ENCODE measurements at places on chromosomes 12 and 14.

DNA sequence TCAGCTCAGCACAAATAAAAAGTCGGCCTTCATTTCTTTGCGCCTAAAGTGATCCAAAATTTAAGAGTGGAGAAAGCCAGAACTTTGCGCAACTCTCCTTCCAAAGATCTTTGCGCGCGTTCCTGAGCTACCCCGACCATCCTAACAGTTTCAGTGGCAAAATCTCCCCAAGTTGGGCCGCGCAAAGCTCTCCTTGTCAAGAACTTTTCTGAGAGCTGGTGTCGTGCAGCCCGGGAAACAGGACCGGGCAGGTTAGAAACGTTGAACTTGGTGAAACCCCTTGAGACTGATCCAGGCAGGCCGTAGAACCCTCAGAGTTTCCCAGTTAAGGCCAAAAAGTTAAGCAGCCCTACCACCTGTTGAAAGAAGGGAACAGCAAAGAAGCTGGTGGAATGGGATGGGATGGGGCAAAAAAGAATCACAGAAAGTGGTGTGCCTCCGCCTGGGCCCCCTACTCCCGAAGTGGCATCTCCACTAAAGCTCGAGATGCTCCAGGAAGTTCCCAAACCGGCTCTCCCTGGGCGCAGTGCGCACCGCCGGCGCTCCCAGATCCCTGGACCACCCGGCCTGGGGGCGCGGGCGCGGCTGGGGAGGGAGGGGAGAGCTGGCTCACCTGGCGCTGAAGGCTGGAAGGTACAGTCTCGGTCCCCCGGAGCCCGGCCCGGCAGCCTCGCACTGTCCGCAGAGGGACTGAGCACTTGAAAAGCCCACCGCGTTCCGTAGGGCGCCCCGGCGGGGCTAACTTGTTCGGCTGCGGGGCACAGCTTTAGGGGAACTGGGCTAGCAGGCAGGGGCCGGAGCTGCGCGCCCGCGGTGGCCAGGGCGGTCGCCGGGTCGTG, 768 bp downstream of the DBX2 start:
- DNase-seq: no peak

DNA sequence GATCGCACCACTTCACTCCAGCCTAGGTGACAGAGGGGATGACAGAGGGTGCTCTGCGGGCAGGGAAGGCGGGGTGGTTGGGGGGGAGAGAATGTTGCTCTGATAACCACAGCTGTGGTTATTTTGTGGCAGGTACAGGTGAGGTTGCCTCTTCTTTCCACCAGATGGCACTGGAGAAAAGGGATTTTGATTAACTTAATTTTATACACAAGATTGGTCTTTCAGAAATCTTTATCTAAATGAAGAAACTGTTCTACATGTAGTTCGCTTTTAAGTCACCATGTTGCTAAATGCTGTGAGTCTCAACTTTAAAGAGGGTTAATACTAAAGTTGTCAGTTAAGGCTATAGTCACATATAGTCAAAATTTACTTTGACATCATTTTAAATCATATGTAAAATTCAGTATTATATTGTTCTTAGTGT, 25.7 kb downstream of the FGF23 start:
- DNase-seq: no peak

DNA sequence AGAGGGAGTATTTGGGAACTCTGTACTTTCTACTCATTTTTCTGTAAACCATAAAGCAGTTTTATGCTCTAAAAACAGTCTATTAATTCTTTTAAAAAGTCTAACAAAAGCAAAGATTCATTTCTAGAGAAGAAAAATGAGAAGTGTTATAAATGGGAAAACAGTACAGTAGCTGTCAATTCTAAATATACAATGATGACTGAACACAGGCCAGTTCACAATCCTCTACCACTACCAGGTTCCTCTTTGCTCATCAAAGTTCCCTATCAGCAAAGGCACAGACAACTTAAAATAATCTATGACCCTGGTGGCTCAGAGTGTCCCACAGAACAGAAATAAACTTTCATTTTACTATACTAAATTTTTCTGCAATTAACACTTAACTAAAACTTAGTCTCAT, 12.5 kb downstream of the NAA25 start:
- DNase-seq: no peak

GRCh38 chr14:50762001-50762930, 68.7 kb downstream of the NIN start:
- no peak for DNase-seq

DNA sequence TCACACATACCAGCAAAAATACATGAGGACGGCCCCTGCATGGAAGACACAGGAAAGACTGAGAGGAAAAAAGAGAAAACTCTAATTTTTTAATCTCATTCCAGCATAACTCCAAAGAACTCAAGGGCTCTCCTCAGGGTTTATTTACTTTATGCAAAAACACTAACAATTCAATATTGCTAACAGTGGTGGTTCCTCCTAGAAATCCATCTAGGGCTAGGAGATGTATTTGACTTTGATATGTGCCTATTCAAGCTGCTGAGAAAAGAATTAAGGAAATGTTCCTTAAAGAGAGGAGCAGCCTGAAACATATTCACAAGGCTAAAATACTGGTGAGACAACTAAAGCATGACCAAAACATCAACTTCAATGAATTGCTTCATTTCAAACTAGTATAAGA, 57.0 kb downstream of the SLC25A21 start:
- no peak for DNase-seq

GRCh38 chr12:116662612-116663144, 75.2 kb downstream of the SPRING1 start:
- no peak for DNase-seq

DNA sequence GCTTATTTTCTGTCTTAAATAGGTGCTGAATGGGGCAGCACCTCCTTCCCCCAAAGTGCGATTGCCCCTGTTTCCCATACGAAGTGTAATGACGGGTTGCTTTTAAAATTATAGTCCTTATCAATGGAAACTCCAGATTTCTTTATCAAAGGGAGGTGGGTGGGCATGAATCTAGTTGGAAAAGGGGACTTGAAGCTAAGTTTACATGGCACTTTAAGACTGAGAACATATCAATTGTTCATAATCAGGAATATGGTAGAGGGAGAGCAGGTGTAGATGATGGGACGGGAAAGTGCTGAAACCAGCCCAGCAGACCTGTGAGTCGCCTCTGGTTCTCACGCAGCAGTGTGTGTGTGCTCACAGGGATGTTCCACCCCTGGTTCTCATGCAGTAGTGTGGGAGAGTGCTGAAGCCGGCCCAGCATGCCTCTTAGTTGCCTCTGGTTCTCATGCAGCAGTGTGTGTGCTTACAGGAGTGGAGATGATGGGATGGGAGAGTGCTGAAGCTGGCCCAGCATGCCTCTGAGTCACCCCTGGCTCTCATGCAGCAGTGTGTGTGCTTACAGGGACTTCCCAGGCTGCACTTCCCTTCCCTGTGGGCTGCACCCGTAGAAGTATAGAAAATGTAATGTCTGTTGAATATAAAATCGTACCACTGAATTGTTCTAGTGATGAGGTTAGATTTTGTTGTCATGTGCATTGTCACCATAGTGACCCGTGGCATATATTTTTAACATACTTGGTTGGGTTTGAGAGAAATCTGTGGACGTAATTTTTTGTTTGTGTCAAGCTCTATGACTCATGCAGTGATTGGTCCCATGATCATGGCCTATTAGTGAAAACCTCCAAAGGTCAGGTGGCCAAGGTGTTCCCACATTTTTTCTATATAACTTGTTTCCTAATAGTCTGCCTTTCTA, 51.6 kb downstream of the GPATCH2L start:
- DNase-seq: no peak

DNA sequence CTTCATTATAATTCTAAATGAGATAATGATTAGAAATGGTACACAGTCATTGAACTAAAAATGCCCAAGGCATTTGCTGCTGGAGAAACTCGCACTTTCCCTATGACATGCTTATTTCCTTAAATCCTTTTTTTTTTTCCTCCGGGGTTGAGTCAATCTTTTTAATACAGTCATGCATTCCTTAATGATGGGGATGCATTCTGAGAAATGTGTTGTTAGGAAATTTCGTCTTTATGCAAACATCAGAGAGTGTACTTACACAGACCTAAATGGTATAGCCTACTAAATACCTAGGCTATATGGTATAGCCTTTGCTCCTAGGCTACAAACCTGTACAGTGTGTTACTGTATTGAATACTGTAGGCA, 29.8 kb upstream of the DACT1 start:
- no peak for DNase-seq

GRCh38 chr12:121061831-121062230, 22.8 kb upstream of the OASL start:
- DNase-seq: no peak

- DNase-seq: no peak
These were observed 57.1 kb downstream of the VWF start for GRCh38 chr12:6067152-6067916.

DNA sequence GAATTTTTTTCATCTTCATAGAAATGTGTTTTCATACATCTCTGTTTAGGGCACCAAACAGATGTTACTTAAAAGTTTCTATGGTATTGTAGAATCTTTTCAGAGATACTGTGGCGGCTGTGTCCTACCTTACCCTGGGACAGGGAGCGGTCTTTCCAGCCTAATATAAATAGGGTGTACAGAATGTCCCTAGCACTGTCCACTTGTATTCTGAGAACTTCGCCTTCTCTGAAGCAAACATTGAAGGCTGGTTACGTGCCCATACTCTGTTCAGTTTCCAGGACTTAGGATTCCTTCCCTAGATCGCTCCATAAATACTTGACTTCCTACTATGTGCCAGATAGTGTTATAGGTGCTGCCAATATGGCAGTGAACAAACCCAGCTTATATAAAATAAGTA, 24.3 kb upstream of the SLC38A2 start:
- no peak for DNase-seq

GRCh38 chr12:33706927-33707326, 267.3 kb upstream of the SYT10 start:
- no peak for DNase-seq

DNA sequence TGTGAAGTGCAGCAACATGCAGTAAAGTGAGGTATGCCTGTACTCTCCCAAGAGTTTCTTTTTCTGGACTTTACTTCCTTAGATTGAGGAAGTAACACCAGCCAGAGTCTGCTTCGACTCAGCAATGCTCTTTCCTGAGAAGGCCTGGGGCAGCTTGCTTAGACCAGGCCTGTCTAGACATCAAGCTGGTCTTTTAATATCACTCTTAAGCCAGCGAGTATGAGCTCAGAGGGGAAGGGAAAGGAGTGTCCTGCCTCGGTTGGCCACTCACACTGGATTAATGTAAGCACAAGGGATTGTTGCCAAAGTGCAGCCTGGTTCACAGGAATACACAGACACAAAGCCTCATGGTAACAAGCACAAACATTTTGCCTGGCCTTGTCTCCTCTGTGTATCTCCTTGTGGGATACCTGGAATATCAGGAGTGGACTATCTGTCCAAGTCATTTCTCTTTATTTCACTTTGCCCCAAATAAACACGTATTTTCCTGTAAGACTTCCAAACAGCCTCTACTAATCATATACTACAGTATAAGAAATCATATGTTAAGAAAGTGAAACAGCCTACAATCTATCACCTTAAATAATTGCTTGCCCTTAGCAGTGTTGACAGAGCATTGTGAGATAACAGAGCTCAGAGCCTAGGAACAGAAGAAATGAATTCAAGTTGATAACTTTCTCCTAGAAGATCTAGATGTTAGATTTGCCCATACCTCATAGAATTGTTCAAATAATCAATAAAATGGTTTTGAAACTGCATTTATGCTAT, 121.2 kb upstream of the DAAM1 start:
- no peak for DNase-seq

DNA sequence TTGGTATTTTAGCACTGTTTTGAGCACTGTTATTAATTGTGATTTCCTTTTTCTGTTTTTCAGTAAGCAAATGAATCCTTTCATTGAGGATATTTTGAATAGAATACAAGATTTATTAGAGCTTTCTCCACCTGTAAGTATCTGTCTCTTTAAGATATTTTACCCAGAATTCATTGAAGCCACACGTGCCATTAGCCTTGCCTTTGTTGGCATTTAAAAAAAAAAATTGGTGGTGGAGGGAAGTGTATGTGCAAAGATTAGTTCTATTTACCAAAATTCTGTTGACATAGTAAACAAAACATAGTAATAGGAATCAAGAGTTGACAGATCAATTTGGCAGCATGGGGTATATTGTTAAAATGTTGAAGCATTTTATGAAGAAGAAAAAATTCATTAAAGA, 23.8 kb downstream of the XPOT start:
- no peak for DNase-seq

GRCh38 chr12:3138941-3139511, 61.8 kb downstream of the TSPAN9 start:
- DNase-seq: no peak

DNA sequence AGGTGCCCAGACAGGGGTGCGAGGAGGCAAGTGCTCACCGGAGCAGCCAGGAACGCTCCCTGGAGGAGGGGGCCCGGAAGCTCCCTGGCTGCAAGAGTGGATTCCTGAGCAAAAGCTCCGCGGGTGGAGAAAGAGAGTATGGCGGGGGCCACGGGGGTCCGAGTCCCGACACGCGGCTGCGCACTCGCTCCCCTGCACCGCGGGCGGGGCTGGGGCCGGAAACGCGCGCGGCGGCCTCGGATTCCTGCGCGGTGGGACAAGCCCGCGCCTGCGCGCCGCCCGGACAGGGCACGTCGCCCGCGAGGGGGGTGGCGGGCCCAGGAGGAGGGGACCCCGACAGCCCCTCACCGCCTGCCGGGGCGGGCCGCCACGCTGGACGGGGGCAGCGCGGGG, 27.8 kb upstream of the GPR132 start:
- peak; percentile 49 for DNase-seq

GRCh38 chr14:61498303-61498702, 176.9 kb downstream of the PRKCH start:
- DNase-seq: no peak

GRCh38 chr12:22598141-22598762, 26.7 kb upstream of the ETNK1 start:
- DNase-seq: no peak

DNA sequence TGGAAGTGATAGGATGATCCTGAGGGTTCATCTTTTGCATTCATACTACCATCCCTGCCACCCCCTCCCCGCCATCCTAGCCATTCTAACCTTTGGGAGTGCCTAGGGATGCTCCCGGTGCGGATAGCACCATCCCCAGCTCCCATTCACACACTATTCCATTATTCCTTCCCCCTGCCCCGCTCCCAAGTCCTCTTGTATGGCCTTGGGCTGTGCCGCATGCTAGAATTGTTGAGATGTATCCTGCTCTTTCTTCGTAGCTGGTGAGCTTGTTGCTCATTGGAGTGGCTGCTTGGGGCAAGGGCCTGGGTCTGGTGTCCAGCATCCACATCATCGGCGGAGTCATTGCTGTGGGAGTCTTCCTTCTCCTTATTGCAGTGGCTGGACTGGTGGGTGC, 644 bp downstream of the TSPAN31 start:
- no peak for DNase-seq

DNA sequence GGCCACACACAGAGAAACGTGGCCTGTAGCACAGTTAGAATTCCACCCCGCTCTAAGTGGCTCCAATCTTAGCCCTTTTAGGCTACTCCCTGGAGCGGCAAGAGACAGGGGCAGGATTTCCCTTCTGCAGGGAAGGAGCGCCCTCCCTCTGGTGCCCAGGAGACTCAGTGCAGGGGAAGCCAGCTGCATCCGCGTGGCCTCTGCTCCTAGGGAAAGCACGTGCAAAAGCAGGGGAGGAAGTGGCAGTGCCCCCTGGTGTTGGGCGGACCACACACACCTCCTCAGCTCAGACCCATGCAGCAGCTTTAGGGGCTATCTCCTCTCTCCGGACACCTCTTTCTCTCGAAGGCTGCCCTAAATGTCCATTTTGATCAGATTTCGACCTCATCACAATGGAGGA, 50.0 kb downstream of the SPRING1 start:
- no peak for DNase-seq

Data from stimulated activated CD4-positive, alpha-beta T cell treated with anti-CD3 and anti-CD28 coated beads, TNF-alpha, amount 100 ng/mL, for 4 hours (primary cell).